Karpas-422 (cell line): ENCODE measurements at places on chromosomes 6 and 20.
A peak's percentile ranks its signal among the peaks of the same experiment; 100 is the strongest.

DNA sequence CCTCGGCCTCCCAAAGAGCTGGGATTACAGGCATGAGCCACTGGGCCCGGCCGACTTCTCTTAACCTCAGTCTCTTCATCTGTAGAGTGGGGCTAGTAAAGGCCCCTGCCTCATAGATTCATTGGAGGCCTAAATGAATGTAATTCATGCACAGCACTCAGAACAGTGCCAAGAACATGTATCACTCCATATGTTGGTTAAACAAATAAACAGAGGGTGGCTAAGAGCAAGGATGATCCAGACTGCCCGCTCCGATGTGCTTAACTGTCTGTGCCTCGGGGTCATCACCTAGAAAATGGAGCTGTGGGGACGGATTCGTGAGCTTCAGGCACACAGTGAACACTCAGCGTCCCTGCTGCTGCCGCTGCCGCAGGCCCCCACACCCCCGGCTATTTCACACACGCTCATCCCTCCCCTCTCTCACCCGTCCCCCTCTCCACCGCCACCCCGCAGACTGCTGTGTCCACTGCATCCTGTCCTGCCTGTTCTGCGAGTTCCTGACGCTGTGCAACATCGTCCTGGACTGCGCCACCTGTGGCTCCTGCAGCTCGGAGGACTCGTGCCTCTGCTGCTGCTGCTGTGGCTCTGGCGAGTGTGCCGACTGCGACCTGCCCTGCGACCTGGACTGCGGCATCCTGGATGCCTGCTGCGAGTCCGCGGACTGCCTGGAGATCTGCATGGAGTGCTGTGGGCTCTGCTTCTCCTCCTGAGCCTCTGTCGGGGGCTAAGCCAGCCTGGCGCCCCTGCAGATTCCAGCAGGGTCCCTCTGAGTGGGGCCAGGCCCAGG, 14.8 kb downstream of the MDFI start:
- DNase-seq, result no peak

DNA sequence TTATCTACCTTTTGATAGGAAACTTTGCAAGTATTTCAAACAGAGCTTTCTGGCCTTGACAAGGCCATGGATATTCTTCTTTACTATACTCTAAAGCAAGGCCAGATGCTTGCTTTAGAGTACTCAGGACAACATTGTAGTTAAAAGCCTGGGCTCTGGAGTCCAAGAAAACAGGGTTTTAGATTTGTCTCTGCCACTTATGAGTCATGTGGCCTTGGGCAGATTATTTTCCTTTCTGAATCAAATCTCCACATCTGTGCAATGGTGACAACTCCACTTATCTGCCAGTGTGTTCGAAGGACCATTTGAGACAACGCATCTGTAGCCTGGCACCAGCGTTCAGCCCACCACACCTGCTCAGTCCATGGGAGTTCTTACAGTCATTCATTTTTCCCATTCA, 265.9 kb upstream of the RIN2 start:
- no peak for DNase-seq

DNA sequence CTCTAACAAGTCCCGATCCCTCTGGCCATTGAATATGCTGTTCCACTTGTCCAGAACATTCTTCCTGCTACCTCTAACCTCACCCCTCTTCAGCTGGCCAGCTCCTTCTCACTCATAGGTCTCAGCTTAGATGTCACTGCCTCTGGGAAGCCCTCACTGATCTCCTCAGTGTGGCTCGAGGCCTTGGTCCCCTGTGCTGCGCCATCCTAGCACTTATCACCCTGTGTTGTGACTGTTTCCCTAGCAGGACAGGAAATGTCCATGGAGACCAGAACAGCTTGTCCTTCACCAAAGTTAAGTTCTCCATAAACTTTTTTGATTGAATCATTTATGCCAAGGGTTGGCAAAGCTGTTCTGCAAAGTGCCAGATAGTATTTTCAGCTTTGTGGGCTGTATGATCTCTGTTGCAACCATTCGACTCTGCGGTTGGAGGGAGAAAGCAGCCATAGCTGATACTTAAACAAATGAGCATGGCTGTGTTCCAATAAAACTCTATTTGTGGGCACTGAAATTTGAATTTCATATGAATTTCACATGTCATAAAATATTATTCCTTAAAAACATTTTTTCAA, 6.5 kb upstream of the BNIP5 start:
- DNase-seq, result no peak

- DNase-seq, result no peak
Measured at GRCh38 chr6:116766506-116767176, 1.1 kb upstream of the FAM162B start.

- DNase-seq, result peak; percentile 17
Measured at GRCh38 chr6:139468178-139468819, 93.9 kb upstream of the CITED2 start.

DNA sequence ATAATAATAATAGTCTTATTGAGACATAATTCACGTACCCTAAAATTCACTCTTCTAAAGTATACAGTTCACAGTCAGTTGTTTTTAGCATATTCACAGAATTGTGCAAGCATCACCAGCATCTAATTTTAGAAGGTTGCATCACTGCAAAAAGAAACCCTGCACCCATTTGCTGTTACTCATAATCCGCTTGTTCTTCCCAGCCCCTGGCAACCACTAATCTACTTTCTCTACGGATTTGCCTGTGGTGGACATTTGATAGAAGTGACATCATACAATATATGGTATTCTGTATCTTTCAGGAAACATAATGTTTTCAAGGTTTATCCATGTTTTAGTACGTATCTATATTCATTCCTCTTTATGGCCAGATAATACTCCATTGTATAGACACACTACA, 41.5 kb upstream of the FAM184A start:
- no peak for DNase-seq

- no peak for DNase-seq
Measured at GRCh38 chr6:2896741-2897140, 6.4 kb downstream of the SERPINB9 start.

DNA sequence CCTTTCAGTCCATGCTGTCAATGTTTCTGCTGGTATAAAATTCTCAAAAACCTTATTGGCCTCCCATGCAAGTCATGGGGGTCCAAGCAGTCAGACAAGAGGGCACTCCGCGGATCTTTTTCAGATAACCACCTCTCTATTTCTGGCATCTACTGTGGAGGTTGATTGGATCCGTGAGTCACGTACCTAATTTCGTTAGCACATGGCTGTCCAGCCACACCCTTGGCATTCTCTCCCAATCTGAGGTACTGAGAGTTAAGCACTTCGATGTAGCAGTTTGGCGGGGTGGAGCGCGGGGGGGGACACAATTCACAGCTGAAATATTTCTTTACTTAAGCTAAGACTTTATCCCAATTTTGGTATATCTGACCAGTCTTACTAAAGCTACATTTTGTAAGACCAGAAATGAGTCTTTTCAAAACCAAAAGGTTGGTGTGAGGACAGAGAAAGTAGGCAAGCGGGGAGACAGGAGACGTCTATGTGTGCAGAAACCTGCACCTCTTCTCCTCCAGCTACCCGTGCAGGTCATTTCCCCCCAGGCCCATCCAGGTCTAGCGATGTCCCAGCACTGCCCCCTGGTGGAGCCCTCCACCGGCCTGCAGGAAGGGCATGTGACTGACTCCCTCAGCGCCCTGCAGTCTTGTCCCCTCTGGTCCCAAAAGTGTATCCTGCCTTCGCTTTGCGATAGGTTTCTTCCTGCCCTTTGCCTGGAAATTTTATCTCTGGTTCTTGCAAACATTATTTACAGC, 113.1 kb downstream of the ADAT2 start:
- peak; percentile 85 for DNase-seq

- no peak for DNase-seq
Measured at GRCh38 chr6:11798538-11798937, 19.9 kb upstream of the ADTRP start.

- no peak for DNase-seq
Measured at GRCh38 chr6:167678102-167679101, 148.3 kb upstream of the AFDN start.

DNA sequence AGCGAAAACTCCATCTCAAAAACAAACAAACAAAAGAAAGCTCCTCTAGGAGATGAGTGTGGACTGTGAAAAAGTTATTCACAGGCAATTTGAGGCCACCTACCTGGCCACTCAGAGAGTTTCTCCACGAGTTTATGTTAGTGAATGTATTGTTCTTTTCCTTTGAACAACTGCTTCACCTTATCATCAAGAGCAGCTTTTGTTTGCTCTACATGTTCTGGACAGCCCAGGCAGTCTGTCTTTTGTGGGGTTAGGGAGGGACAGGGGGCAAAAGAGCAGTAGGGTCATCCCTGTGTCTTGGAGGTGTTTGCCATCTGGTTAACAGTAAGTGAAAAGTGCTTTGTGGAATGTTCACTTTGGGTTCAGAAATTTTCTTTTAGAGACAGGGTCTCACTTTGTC, 8.0 kb downstream of the CASS4 start:
- DNase-seq, result no peak

GRCh38 chr6:117974914-117975627, 68.0 kb downstream of the SLC35F1 start:
- no peak for DNase-seq

DNA sequence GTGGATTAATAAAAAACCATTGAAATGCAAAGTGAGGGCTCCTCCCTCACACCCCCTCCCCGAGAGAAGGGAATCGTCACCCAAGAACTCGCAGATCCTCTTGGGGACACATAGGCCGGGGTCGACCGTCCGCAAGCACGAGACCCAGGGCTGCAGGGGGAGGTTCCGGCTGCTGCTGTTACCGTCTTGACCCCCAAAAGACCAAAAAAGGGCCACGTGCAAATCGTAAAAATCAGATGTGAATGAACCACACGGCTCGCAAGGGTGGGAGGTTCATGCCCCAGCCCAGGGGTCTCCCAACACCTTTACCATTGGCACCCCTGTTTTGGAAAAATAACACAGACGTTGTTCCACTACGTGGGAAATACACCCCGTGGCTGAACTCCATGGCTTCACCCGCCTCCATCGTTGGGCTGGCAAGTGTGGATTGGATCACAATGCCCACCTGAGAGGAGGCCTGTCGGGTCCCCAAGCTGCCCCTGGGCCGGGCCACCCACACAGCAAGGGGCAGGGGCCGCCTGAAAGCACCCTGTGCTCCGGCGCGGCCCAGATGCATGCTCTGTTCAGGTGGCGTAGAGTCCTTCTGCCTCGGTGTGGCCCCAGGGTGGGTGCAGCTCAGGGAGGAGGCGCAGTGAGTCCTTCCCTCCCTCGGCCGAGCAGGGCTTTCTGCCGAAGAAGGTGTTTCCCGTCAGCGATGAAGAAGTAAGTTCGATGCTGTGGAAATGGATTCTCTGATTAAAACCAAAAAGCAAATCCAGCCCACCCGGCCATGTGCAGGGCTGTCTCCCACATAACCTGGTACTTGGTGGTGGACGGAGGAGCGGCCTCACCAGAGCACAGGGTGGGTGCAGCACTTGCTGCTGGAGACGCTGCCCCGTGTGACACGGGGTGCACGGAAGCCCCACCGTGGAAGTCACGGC, 85.0 kb downstream of the YTHDF1 start:
- DNase-seq, result no peak

- DNase-seq, result no peak
Measured at GRCh38 chr6:43740321-43740960, 29.6 kb upstream of the VEGFA start.

GRCh38 chr6:90045535-90045934, 151.3 kb downstream of the GJA10 start:
- DNase-seq, result no peak

- no peak for DNase-seq
Measured at GRCh38 chr6:26375270-26375669, 7.6 kb upstream of the BTN2A2 start.

- peak; percentile 64 for DNase-seq
Measured at GRCh38 chr6:41713159-41713649, 22.2 kb downstream of the TFEB start.

DNA sequence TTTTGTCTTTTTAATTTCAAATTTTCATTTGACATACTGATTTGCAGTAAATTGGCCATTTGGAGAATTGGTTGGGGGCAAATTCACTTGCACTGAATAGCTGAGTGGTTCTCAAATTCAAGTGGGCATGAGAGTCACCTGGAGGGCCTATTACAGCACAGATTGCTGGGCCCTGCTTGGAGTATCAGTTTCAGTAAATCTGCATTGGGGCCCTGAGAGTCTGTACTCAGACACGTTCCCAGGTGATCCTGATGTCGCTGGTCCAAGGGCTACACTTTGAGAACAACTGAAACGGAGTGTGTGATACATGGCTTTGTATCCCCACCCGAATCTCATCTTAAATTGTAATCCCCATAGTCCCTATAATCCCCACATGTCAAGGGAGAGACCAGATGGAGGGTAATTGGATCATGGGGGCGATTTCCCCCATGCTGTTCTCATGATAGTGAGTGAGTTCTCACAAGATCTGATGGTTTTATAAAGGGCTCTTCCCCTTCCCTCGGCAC, 115.9 kb downstream of the KLHL32 start:
- DNase-seq, result no peak

GRCh38 chr20:44650771-44651433, 597 bp downstream of the ADA start:
- peak; percentile 40 for DNase-seq

DNA sequence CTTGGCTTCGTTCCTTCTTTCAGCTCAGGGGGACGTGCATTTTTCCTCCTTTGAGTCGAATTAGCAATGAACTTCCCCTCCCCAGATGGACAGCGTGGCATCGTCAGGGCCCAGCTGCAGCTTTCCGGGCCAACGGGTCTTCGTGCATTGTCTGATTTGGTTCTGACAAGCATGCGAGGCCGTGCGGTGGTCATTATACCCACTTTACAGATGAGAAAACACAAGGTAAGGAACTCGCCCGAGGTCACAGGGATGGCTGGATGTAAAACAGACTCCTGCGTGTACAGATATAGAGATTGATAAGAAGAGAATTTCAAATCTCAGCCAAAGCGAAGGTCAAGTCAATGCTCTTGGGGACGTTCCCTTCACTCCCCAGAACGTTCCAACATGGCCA, 187.6 kb upstream of the SULF2 start:
- DNase-seq, result no peak

- DNase-seq, result peak; percentile 82
Measured at GRCh38 chr6:11381801-11382513, 149.5 kb upstream of the NEDD9 start.

DNA sequence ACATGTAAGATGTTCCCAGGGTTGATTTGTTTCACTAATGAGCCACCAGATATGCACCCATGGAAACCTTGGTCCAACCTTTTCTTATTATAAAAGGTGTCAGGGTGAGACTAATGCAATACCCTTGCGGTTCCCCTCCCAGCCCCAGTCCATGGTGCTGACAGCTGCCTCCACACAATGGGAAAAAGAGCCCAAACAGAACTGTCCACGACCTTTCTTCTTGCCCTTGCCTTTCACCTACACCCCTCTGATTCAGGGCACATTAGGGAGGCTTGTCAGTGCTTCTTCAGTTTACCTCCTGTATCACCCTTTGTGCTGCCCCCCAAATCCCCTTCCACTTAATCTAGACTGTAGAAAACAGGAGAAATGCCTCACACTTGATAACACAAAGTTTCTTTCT, 352.7 kb upstream of the CDH4 start:
- DNase-seq, result no peak

DNA sequence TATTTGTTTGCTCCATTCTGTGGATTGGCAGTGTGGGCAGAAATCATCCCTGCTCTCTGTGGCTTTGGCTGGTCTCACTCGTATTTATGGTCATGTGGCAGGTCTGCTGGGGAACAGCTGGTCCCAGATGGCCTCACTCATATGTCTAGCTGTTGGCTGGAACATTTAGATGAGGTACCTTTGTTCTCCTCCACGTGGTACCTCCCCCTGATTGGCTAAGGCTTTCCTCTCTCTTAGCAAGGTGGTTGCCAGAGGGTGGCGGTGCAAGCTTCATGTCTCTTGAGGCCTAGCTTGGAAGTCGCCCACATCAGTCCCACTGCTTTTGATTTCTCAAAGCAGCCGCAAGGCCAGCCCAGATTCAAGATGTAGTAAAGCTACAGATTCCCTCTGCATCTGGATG, 348.5 kb upstream of the BTBD3 start:
- DNase-seq, result no peak
